Activated CD8-positive, alpha-beta memory T cell treated with anti-CD3 and anti-CD28 coated beads, Interleukin-2, amount 10 ng/mL, durations not matched to agents 7 days and 5 days (primary cell): ENCODE measurements at places on chromosomes 2 and 18.

DNA sequence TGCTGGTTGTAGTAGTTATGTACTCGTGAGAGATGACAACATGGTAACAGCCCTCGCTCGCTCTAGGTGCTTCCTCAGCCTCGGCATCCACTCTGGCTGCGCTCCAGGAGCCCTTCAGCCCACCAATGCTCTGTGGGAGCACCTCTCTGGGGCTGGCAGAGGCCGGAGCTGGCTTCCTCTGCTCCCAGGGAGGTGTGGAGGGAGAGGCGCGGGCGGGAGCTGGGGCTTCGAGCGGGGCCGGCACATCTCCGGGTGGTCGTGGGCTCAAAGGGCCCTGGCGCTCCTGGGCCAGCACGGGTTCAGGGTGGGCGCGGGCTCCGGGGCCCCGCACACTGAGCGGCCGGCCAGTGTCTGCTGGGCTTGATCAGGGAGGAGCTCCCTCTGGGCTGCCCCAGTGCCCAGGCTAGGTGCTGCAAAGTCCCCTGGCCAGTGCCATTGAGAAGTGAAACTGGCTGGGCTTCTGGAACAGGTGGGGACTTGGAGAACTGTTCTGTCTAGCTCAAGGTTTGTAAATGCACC, 1012.1 kb downstream of the CNTNAP5 start:
- no peaks in the 10 kb centered on the region for H3K36me3 ChIP-seq
- H3K27ac ChIP-seq: no peak overlapping the region
- no peaks in the 10 kb centered on the region for H3K27me3 ChIP-seq
- no peak for DNase-seq
- no peaks in the 10 kb centered on the region for H3K4me1 ChIP-seq
- H3K4me3 ChIP-seq: no peak overlapping the region

DNA sequence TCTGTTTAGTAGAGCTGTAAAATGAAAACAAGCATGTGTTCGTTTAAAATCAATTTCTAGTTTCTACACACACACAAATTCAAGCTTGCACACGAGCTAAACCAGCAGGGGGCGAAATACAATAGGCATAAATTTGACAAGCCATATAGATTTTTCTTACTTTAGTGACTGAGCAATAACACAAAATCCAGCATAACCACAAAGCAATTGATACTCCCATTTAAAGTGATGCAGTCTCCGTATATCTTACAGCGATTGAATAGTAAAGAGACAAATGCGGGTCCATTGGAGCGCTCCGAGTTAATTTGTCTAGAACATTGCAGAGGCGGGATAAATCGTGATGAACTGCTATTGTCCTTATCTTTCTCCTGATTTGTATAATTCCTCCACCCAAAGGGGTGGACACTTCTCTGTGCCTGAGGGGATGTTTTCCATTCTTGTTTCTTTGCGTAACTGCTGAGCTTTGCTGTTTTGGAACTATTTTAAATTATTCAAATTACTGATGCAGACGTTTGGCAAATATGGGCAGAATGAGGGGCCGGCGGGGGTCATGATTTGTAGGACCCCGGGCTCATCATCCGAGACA, 1.2 kb upstream of the AFTPH start:
- peak overlapping the region; percentile 99 for H3K27ac ChIP-seq
- H3K27me3 ChIP-seq: peaks cover 3% of the 10 kb centered on the region
- peaks cover 7% of the 10 kb centered on the region for H3K36me3 ChIP-seq
- peak; percentile 83 for DNase-seq
- H3K4me1 ChIP-seq: peaks cover 30% of the 10 kb centered on the region
- H3K4me3 ChIP-seq: peak overlapping the region; percentile 91

DNA sequence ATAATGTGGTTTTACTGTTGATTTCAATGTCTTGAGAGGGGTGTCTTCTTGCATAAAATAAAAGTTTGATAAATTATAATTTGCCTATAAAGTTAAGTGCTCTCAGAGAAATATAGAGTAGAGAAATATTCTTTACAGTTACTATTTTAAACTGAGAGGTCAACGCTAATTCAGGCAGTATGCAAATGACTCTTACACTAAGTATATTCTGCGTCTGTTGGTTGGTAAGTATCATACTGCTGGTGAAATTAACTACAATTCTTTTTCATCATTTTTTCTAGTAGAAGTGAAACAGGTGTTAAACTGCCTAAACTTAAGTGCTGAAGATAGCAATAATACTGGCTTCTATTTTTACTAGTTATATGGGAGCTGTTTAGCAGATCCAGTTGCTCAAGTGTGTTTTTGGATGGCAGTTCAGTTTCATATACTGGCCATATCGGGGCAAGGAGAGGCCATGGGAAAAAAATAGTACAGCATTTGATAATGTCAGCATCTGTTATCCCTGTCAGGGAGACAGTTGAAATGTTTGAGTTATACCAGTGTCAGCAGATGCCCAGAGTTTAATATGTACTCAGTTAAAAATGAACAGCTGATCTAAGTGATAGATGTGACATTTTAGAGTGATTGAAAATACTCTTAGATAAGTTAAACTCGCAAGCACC, 86.2 kb downstream of the MIB1 start:
- no peaks in the 10 kb centered on the region for H3K4me1 ChIP-seq
- DNase-seq: no peak
- no peaks in the 10 kb centered on the region for H3K27me3 ChIP-seq
- H3K4me3 ChIP-seq: no peak overlapping the region

DNA sequence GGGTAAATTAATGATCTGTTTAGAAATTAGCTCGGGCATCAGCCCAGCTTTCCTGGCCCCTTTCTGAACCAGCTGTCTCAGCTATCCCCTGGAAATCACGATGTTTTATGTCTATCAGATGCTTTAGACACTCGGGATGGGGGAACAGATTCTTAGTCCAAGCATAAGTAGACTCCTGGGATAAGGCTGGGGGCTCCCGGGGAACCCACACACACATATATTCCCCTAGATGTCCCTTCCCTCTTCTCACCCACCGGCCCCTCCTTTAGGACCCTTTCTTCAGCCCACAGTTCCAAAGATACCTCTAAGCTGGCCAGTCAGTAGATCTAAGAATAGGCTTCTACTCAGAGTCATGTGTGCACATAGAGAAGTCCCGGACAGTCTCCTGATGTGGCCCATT, 151.5 kb upstream of the COPS8 start:
- DNase-seq: no peak
- H3K27me3 ChIP-seq: peaks cover 10% of the 10 kb centered on the region
- no peaks in the 10 kb centered on the region for H3K36me3 ChIP-seq
- no peak overlapping the region for H3K27ac ChIP-seq

GRCh38 chr18:69980982-69981804, 33.5 kb upstream of the CD226 start:
- no peaks in the 10 kb centered on the region for H3K27me3 ChIP-seq
- H3K27ac ChIP-seq: peak overlapping the region; percentile 86
- DNase-seq: no peak
- peaks cover 41% of the 10 kb centered on the region for H3K36me3 ChIP-seq

GRCh38 chr2:44246840-44247369, 28.4 kb upstream of the SLC3A1 start:
- DNase-seq: no peak
- H3K36me3 ChIP-seq: no peaks in the 10 kb centered on the region
- H3K27me3 ChIP-seq: no peaks in the 10 kb centered on the region
